ENCODE measurements at places on chromosomes 7 and 10.

DNA sequence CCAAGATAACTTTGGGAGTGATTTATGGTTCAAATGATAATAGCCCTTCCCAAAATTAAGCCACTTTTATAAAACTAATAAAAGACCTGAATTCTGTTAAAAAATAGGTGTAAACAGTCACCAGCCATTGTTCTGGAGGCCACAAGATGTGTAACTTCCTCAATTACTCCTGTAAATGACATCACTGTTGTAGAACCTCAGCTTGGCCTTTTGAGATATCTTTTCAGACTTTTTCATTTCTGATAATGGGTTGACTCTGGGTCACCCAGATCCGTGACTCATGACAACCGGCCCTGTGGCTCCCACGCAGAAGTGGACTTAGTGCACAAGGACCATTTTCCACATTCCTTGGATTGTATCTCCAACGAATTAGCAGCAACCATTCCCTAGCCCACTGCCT, 106.6 kb downstream of the DKK1 start:
- no peak for DNase-seq

GRCh38 chr10:21514818-21515351, 10.6 kb downstream of the SKIDA1 start:
- DNase-seq: no peak

DNA sequence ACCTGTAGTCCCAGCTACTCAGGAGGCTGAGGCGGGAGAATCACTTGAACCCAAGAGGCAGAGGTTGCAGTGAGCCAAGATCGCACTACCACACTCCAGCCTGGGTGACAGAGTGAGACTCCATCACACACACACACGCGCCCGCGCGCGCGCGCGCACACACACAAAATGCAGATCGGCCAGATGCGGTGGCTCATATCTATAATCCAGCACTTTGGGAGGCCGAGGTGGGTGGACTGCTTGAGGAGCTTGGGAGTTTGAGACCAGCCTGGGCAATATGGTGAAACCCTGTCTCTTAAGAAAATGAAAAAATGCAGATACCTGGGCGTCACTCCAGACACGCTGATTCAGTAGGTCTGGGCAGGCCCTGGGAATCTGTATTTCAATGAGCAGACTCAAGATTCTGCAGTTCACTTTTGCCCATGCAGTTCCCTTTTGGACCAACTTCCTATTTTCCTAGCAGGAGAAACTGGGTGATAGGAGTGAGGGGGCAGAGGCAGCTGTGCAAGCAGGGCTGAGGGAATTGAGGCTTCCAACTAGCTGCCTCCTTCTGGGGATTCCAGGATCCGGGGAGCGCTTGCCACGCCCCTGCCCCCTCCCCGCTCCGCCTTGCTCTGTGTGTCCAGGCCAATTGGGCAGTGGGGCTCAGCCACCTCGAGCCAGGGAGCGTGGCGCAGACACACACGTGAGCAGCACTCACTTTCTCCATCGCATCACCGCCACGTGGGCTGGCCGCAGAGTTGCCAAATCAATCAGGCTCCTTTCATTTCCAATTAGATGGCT, 173.6 kb downstream of the SH3PXD2A start:
- DNase-seq: no peak

DNA sequence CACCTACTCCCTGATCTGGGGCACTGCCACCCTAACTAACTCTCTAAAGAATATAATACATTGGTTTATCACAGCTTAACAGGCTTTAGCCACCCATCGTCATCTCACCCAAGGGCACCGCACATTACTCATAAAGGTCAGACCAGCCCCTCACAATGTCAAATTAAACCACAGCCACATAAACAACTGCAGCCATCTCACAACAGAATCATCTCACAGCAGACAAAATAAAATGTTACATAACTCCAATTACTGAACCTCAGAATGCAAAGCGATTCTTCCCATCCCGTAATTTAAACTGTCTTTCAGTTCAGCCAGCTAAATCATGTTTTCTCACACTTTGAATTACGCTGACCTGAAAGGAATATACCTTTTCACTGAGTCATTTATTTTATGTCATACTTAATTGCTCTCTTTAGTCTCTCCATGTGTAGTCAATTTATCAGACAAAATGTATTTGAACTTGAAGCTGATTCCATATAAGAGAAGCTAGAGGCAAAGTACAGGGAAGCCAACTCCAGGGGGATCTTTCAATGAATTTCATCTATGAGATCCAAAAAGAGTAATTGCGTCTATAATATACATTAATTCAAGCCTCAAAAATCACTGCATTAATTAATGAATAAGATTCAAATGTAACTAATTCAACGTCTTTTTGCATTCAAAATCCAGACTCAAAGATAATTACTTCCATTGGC, 96.9 kb upstream of the NEBL start:
- DNase-seq: no peak

GRCh38 chr7:79221211-79221610, 232.3 kb downstream of the MAGI2 start:
- no peak for DNase-seq

DNA sequence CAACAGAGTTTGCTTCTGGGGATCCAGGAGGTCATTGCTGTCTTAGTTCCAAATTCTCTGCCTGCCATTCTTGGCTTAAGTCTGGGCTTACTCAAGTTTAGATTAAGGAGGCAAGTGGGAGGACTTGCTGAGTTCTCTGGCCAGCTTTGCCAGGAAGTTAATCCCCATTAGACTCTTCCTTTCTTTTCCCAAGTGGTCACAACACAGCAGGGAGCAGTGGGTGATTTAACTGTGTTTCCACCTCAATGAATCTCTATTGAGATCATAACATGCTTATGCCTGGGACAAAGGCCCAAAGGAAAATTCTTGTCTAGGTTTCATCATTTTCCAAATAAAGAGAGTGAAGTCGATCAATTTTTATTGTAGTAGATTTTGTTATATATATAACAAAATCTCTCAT, 1159.6 kb downstream of the SORCS3 start:
- DNase-seq: no peak

DNA sequence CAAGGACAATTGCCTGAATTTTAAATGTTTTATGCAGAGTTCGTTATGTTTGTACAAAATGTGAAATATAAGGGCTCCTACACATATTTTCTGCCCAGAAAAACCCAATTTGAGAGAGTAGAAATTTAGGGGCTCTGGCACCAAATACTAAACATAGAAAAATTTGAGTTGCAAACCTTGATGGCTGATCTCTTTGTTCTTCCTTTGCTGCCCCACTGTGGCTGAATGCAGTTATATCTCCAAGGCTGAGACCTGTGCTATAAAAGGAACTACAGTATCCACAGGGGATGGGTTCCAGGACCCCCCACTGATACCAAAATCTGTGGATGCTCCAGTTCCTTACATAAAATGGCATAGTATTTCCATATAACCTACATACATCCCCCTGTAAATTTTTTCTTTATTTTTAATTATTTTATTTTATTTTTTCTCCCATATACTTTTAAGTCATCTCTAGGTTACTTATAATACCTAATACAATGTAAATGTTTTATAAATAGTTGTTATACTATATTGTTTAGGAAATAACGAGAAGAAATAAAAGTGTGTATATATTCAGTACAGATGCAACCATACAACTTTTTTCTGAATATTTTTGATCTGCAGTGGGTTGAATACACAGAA, 22.5 kb downstream of the CFAP43 start:
- DNase-seq: peak; percentile 48

DNA sequence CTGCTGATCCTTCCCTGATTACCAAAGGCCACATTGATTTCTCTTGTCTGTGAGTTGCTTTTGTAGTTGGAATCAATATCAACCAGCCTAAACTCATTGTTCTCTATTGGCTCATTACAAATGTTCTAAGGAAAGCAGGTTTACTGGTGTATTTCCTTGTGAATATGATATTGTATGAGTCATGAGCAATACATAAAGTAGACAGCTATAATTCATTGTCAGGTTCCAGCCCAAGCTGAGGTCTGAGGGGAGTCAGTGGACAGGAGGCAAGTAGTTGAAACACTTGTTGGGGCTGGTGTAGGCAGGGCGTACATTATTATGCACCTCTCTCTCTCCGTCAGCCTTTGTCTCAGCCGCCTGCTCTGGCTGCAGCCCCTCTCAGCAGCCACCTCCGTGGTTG, 451.7 kb downstream of the IPMK start:
- no peak for DNase-seq

- DNase-seq: peak; percentile 58
Measured at GRCh38 chr7:109834851-109835250, 1256.1 kb upstream of the LRRN3 start.

DNA sequence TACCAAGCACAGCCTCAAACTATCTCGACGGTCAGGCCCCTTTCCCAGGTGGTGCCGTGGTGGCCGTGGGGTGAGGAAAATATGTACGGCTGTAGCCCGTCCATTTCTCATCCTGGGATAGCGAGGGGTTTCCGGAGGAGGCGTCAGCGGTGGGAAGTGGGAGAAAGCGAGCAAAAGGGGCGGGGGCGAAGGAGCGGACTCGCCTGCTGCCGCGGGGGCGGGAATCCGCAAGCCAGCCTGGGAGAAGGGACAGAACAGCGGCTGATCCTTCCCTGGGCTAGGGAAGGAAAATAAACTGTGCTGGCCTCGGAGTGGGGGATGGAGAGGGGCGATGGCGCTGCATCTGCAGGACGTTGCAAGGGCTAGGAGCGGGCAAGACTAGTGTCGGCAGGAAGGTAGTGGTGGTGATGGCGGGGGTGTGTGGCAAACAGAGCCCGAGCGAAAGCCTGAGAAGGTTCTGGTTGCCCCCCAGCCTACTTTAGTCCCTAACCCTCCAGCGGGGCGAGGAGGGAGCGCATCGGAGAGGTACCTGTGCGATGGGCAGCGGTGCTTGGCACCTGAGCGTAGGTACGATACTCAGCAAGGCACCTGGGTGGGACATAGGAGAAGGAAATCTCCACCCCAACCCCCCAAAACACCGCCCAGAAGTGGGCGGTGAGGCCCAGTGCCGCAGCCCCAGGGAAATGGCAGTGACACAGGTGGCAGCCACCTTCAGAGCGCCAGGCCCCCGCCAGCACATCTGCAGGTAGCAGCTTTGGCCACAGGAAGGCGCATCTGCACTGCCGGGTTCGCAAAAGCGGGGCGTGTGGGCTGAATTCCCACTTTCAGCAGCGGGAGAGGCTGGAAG, 49.9 kb upstream of the STEAP1B start:
- peak; percentile 17 for DNase-seq

- peak; percentile 66 for DNase-seq
Measured at GRCh38 chr10:3813986-3814837, 29.2 kb upstream of the KLF6 start.

DNA sequence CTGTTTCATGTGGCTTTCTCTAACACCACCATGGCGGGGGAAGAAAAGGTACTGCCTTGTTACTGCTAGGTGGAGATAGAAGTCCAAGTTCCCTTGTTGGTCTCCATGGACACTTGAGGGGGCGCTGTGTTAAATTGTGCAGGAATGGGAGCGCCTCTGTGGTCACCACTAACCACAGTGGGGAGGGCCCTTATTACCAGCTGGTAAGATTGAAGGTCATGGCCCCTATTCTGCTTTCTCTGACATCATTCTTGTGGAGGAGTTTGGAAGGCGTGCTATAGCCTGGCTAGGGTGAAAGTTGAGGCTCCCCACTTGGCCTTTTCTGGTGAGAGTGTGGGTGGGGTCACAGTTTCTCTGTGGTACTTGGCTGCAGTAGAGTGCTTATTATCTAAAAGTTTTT, 14.9 kb upstream of the MXI1 start:
- no peak for DNase-seq

GRCh38 chr7:73822319-73823173, 8.2 kb upstream of the CLDN4 start:
- peak; percentile 99 for DNase-seq

GRCh38 chr10:5234106-5234860, 37.6 kb downstream of the AKR1C4 start:
- peak; percentile 1 for DNase-seq

DNA sequence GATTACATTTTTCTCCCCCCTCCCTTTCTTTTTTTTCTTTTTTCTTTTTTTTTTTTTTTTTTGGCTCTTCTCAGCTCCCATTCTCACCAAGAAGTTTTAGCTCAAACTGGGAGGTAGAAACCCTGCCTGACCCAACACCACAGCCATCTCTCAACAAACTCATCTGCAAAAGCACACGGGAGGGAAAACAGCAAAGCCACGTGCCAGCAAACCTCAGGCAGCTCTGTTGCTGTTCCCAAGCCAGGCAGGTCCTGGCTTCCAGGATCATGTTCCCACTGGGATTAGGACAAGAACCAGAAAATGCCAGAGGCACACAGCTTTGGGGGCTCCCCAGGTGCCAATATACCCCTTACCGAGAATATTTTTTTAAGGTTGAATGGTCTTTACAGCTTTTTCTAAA, 56.7 kb downstream of the ITIH5 start:
- DNase-seq: peak; percentile 40

GRCh38 chr7:45036317-45036716, 36.3 kb downstream of the CCM2 start:
- DNase-seq: no peak

- DNase-seq: no peak
Measured at GRCh38 chr10:120105001-120105400, 212.5 kb downstream of the SEC23IP start.

DNA sequence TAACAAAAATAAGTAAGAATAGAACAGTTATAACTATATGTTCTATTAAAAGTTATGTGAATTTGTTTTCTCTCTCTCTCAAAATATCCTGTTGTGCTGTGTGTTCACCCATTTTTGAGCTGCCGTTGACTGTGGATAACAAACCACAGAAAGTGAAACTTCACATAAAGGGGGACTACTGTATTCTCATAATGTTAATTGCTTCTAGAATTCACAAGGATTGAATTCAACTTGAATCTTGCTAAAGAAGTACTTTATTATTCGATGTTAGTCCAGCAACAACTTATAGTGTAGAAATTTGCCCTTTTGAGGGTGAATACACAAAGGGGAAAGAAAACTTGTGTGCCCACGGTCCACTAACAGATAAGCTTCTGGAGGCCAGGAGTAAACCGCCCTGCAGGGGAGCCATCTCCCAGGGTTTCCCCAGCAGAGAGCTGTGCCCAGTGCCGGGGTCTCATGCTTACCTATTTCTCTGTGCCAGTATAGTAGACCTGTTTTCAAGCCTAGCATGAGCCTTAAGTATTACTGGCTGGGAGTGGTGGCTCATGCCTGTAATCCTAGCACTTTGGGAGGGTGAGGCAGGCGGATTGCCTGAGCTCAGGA, 87.1 kb downstream of the KAT6B start:
- no peak for DNase-seq

GRCh38 chr7:25496476-25497368, 268.4 kb upstream of the NPVF start:
- no peak for DNase-seq

GRCh38 chr7:114155116-114156110, 236.6 kb upstream of the PPP1R3A start:
- no peak for DNase-seq

DNA sequence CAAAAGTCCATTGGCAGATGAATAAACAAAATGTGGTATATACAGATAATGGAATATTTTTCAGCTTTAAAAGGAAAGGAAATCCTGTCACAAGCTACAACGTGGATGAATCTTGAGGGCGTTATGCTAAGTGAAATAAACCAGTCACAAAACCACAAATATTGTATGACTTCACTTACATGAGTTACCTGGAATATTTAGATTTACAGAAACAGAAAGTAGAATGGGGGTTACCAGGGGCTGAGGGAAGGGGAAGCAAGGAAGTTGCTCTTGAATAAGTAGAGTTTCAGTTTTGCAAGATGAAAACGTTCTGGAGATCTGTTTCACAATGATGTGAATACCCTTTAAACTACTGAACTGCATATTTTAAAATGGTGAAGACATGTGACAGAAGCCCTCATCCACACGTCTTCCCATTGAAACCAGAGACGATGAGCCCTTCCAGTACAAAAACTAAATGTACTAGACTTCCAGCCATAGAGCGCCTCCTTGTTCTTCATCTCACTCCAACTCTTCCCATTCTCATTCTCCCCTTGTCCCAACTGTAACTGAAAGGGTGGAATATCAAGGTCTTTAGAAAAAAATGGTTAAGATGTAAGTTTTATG, 62.4 kb downstream of the MICU1 start:
- no peak for DNase-seq

- peak; percentile 73 for DNase-seq
Measured at GRCh38 chr7:33774762-33775523, 130.4 kb upstream of the BMPER start.
